ENCODE measurements at places on chromosomes 3 and 15. TPM values are rescaled to one million over a fixed set of nuclear protein-coding genes. Genes with fewer than 3 reads are reported as not detected.

DNA sequence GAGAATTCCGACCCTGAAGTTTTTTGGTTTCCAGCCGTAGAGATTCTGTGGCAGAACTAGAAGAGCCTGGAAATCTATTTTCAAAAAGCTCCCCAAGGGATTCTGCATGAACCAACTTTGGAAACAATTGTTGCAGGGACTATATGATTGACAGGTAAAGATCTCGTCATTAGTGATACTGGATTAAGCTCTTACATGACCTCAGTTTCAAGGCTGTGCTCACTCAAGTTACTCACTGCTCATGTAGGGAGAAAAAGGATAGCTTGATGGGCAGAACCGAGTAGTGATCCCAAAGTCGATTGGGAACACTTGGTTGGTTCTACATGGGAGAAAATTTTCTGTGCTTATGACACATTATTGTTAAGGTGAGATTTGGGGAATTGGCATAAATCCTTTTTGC, 142.3 kb upstream of the RASGRP1 start:
- no peak for DNase-seq

- no peak for DNase-seq
These were observed 84.8 kb upstream of the KLHL25 start for GRCh38 chr15:85879334-85880163.

GRCh38 chr15:38559636-38560307, 4.8 kb downstream of the RASGRP1 start:
- no peak for DNase-seq

DNA sequence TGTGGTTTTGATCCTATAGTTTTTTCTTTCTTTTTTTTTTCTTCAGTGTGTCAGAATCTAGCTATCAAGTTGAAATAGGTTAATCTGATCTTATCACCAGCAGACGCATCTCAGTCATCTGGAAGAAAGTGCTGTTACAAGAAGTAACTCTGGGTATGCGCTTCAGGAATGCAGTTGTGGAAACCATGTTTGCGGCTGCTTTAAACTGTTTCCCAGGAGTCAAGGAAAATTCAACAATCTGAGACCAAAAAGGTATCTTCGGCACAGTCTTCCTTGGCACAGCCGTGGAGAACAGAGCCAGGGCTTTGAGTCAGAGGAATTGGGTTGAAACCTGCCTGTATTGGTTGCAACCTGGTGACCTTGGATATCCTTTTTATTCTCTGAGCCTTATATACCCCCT, 59.9 kb downstream of the CD47 start:
- no peak for DNase-seq

DNA sequence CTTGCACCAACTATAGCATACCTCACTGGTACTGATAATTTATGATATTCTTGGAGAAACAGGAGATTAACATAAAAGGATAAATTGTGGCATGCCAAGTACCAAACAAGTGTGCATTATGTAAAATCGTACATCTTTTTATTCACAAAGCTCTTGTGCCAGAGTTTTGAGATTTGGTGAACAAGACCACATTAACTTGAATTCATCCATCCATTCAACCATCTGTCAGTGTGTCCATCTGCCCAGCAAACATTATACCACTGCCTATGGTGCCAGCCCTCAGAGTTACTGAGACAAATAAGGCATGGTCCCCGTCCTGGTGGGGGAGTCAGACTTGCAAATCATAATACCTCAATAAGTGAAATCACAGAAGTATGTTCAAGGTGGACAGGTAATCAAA, 17.0 kb upstream of the NEO1 start:
- DNase-seq: no peak

DNA sequence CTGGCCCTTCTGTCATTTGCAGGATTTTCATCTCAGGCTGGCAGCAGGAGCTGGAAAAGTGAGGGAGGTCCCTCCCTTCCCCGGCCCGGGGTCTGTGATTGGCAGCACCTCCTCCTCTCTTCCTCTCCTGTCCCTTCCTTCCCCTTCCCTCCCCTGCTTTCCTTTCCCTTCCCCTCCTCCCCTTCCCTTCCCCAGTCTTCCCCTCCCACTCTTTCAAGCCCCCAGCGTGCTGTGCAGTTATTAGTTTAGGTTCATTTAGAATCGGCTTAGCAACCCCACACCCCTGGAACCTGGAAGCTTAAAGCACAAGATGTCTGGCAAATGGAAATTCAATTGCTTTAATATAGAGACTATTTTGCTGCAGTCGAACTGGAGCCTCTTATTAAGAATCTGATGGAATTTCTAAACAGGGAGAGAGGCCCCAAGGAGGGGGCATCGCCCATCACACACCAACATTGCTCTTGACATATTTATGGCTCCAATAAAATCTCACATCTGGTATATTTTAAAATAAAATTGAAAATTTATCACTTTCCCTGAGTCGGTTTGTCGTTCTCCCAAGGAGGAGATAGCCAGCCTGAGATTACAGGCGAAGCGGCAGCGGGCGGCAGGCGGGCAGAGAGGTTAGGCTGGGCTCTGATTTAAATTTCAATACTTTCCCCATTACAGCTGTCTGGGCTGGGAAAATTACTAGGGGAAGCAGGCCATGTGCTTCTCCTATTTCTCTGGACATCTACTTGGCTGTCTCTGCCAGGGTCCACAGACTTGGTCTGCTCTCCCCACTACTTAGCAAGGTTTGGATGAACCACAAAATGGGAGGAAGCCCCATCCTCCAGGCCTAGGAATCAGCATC, 98.9 kb downstream of the LINGO1 start:
- no peak for DNase-seq

GRCh38 chr3:13345772-13346171, 74.3 kb downstream of the NUP210 start:
- DNase-seq: no peak

DNA sequence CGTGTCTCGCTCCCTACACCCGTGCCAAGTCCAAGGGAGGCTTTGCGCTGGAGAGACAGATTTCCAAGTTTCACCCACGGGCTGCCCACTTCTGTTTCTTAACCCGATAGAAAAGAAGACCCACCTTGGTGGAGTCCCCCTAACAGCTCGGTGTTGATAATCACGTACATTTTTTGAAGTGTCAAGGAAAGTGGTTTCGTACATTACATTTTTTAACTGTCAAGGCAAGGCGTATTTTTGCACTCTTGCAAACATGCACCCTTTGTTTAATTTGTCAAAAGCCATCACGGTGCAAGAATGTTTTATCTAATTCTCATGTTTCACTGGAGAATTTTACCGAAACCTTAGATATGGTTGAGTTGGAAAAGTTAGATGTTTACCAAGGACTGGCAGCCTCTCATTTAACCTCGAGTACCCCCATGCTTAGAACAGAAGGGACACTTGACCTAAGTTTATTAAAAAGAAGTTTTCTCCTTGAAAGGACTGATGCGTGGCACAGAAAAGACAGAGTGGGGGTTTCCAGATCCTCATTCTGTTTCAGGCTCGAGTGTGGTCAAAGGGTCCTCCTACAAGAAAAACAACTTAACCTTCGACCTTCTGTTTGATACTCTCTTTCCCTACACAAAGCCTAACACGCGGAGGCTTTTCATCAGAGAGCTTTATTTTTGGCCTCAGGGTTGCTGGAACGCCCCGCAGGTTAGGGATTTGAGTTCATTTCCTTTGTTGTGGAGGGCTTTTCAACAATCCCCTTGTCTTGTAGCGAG, 882 bp downstream of the GXYLT2 start:
- no peak for DNase-seq

DNA sequence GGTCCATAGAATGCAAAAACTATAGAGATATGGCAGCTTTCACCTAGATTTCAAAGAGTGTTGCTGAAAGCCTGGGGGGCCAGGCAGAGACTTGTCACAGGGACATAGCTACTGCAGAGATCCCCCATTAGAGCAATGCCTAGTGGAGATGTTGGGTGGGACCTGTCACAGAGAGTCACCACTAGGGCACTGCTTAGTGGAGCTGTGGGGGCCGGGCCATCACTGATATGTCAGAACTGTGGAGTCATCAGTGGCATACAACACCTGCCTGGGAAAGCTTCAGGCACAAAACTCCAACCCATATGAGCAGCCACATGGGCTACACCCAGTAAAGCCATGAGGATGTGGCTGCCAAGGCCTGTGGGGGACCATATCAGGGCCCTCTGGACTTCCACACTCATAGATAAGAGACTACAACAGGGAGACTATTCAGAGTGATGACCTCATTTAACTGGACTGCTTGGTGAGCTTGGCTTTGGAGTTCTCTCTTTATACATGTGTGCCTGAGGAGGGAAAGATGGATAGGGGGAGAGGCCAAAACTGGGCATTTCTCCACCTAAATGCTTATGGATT, 176.3 kb downstream of the ZNF621 start:
- DNase-seq: no peak

The PPP1R14D gene
- not detected for polyA plus RNA-seq
